Activated CD8-positive, alpha-beta memory T cell treated with anti-CD3 and anti-CD28 coated beads, Interleukin-2, amount 50 U/mL, for 4 hours (primary cell): ENCODE measurements at places on chromosomes 7 and 10.

DNA sequence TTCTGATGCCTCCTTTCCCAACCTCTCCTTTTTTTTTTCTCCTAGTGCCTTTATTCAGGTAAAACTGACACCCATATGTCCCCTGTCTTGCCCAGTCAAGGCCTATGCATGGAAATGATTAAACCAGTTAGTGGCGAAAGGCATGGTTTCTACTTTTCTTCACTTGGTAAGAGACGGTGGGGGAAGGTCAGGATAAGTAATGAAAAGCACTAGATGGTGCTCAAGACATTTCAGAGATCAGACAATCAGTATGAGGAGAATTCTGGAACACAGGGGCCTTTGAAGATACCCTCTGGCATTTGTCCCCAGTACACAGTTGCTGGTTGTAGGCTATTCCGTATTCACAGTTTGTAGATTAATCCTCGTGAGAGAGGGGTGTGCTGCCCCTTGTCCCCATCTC is 121.2 kb downstream of the RTKN2 start:
- no peak for DNase-seq

DNA sequence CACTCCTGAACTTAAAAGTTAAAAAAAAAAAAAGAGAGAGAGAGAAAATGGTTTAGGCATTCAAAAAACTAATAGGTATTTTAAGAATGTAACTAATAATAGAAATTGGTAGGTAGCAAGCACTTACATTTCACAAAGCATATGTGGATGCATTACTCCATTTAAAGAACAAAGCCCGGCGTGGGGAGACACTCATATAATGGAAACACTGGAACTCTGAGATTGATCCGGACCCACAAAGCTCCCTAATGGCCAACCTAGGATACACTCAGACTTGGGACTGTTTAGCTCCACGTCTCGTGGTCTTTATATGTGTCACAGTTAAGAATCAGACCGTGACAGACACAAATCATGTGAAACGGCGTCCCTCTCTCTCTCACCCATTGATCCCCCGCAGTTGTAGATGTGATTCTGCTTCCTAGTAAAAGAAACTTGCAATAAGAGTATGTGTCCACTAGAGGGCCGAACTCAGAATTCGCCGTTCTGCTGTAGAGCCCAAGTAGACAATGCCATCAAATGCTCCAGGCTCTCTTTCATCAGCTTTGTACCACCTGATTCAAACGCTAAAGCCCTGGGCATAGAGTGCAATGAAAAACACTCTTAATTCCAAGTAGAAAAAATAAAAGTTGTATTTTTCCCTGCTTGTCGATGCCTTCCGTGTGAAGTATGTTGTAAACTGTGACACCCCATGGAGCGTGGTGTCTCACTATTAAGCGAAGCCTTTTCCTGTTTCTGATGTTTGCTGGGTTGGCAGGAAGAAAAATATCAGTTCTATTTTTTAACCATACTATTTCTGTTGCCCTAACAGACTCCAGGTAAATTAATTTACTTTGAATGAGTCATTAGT is 429.0 kb upstream of the MTPN start:
- DNase-seq: no peak

GRCh38 chr7:132654150-132654549 is 77.9 kb upstream of the PLXNA4 start:
- DNase-seq: no peak

DNA sequence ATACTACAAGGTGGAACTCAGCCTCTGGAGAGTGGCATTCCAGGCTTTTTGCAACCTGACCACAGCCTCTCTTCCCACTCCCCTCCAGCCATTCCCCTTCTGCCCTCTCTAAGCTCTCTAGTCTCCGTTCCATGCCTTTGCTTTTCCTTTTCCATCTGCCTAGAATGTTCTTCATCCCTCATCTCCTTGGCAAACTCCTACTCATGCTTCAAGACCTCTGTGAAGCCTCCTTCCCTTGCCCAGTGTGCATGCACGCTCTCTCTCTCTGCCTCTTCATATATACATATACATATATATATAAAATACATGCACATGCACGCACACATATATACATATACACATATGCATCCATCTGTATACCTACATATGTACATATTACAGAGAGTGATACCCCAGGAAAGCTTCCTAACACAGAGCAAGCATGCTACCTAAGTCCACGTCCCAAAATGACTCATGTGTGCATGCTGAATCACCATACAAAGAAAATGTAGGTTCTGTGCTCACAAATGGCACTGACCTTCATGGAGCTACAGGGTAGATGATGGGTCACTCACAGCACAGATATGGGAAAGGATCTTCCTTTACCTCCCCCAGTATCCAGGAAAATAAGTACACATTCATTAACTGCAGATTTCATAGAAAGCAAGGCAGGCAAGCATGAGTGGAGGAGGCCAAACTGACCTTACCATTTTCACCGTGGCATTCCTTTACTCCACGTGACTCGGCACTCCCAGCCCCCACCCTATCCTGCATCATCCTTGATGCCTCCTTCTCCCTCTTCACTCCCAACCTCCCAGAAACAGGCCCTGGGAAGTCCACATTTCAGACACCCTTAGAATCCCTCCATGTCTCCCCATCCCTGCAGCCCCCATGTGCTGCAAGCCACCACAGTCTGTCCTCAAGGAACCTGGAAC is 238.4 kb upstream of the ZMIZ1 start:
- no peak for DNase-seq

GRCh38 chr7:12458520-12459131 is 55.0 kb upstream of the VWDE start:
- DNase-seq: no peak

DNA sequence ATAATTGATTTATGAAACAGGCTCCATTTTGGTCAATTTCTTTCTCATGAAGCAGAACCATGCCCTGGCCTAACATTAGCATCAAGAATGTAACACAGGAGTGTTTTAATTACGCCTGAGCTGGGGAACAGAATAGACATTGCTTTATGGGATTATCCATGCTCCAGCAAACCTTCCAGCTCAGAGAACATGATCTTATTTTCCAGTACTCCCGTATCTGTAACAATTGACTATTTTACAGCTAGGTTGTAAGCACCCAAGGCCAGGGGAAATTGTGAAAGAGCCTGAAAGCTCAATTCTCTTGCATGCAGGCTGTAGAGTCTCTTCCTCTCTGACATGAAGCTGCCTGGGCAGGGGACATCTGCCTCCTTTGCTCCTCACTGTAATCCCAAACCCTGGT is 30.8 kb upstream of the CRYGN start:
- DNase-seq: no peak
